Glomerular endothelial cell (primary cell): ENCODE measurements at places on chromosomes 4 and X. TPM values are rescaled to one million over a fixed set of nuclear protein-coding genes. Genes with fewer than 3 reads are reported as not detected.

LPAR4 gene
- total RNA-seq = 0.12 and 0.15 TPM in 2 replicates

DNA sequence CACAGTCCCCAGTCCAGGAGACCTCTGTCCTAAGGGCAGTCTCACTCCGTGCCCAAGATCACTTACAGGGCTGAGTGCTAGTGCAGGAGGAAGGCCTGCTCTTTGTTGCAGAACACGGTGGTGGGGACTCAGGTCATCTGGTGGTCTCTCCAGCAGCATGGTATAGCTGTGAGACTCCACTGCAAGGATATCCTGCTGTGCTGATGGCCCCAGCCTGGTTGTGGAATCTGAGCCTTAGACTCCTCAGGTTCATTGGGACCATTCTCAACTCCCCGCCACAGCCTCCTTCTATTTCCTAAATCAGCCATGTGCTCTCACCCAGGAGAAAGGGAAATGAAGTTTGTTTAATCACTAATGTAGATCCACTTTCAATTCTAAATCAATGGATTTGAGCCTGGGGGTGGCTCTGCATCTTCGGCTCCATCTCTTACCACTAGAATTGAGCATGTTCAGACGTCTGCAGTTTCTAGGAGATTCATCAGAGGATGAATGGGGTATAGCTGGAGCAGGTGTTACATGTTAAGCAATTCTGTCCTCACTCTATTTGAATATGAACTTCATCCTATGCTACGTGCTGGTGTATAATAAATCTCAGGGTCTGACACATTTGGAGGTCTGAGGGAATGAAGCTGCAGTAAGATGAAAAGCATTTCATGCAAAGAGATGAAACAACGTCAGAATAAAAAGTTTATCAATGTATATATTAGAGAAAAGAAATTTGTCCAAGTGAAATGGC is 189.2 kb downstream of the MGST2 start:
- DNase-seq = no peak

BOD1L1 gene
- total RNA-seq = 23.6 and 36.6 TPM in 2 replicates

DNA sequence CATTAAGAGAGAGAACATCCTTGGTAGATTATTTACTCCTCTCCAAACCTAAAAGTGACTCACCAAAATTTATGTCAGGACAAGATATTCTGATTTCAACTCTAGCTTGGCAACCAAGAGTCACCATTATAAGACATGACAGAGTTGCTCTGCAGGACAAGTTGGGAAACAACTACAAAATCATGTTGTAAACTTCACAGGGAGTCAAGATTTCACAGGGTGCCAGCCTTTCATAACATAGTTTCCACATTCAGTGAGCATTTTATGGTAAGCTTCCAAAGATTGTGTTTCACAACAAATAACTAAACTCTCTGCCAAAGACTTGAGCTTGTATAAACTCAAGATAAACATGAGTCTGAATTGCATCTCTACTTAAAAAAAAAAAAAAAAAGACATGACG is 121.0 kb upstream of the DIAPH2 start:
- DNase-seq = no peak

- no peak for DNase-seq
These were observed 188.2 kb downstream of the ARAP2 start for GRCh38 chr4:36056136-36056535.

DNA sequence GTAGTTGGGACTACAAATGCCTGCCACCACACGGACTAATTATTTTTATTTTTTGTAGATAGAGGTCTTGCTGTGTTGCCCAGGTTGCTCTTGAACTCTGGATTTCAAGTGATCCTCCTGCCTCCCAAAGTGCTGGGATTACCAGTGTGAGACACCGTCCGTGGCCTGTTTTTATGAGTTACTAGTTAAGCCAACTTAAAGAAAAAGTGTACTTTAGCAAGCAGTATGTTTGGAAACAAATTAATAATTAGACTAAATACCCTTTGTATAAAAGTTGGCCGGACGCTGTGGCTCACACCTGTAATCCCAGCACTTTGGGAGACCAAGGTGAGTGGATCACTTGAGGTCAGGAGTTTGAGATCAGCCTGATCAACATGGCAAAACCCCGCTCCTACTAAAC is 14.2 kb upstream of the PTPN13 start:
- DNase-seq = no peak

DNA sequence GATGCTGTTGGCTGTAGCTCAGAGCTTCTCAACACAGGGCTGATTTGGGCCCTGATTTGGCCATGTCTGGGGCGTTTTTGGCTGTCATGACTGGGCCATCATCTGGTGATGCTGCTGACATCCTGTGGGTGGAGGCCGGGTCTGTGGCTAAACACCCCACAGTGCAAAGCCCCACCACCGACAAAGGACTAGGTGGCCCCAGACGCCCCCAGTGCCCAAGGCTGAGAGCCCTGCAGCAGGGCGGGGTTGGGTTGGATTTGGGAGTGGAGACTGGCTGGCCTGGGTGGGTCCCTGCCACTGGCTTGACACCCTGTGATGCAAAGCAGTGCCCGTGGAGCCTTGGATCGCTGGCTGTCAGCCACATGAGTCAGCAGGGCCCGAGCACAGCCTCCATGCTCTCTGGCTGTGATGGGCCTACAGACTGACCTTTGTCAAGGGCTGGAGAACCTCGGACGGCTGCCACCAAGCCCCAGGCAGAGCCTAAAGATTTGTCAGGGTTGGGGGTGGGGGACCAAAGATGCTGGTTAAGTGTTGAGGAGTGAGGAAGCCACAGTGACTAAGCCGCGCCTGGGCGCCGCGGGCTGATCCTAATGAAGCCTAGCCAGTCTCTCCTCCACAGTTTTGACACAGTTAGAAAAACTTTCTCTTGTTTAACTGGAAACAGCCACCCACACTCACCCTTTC is 28.3 kb downstream of the CYTL1 start:
- DNase-seq = no peak

MAML3 gene
- total RNA-seq = 14.2 and 18.7 TPM in 2 replicates

FGD1 gene
- total RNA-seq = 8.3 and 12.5 TPM in 2 replicates

DNA sequence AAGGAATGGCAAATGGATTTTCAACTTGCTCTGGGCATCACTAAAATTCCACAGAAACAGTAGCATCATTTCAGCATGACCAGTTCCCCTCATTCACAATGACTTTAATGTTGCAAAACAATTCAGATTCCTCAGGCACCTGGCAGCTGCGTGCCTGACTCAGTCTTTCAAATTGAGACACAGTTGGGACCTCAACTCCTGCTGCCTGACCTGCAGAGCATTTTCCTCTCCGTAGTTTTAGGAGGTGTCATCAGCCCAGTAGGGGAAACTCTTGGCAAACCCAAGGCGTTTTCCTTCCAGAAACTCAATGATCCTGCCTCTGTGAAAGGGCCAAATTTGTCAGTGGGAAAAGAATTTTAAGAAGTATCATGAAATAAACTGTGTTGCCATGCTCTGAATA is 388.9 kb downstream of the SPRY1 start:
- no peak for DNase-seq
